ENCODE measurements at places on chromosomes 1 and 21.

GRCh38 chr21:45431781-45432572, 27.0 kb downstream of the COL18A1 start:
- no peak for ATAC-seq

- no peak for ATAC-seq
These were observed 258.7 kb downstream of the DISC1 start for GRCh38 chr1:231885209-231885854.

DNA sequence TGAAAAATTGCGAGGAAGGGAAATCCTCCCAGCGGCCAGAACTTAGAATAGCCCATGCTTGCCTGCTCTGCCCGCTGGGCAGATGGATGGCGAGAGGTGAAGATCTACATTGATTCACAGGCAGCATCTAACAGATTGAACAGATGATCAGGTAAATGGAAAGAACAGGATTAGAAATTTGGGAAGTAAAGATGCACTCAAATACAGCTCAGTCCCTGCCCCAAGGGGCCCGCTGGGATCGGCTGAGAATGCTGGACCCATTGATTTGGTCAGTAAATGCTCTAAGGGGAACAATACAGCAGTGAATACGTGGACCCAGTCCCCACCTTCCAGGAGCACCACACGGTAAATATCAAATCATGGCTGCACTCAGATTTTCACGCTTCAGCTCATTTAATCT, 248.2 kb downstream of the MATN1 start:
- ATAC-seq = no peak

DNA sequence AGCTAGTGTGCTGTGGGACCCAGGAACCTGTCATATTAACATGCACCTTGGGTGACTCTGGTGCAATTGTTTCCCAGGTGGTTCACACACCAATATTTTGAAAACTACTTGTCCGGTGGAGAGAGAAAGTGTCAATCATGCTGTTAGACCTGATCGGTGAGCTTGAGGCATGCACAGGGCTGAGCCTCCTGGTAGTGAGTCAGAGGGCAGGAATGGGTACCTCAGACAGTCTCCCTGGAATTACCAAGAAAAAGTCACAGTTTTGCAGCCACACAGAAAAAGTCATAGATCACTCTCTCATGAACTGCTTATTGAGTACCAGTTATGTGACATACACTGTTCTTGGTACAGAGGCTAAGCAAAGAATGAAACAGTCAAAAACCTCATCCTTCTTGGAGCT, 140.1 kb upstream of the NFIA start:
- no peak for ATAC-seq

- no peak for ATAC-seq
These were observed 144.9 kb upstream of the HP1BP3 start for GRCh38 chr1:20931930-20932436.

DNA sequence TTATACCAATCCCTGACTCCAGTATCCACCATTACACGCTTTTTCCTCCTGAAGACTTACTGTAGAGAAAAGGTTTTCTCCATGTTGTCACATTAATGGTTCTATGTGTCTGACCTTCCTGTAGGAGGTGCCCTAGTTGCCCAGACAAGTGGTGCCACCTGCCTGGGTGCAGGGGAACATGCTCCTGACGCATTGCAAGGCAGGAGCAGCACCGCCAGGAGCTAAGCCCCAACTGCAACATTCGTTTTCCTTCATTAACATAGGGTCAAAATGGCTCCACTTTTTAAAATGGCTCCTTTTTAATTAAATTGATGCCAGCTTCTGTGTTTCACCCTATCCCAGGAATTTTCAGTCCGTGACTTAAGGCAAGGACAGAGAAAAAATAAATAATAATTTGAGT, 220.1 kb upstream of the SAMSN1 start:
- ATAC-seq = no peak

- no peak for ATAC-seq
These were observed 144.0 kb downstream of the LMO4 start for GRCh38 chr1:87472716-87473115.

DNA sequence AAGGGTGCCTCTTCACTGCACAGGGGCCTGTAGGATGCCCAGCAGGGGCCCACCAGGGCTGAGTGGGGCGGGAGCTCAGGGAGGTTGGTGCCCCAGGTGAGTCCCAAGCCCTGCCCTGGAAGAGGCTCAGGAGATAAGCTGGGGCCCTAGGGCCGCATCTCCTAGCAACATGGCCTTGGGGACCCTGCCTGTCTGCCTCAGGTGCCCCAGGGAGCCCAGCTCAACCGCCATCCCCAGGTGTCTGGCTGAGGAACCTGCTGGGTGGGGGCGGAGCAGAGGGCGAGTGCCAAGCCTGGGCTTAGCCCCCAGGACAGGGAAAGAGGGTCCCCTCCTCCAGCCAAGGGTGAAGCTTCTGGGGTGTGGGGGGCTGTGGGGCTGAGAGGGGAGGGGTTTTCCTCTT, 54.8 kb downstream of the FOXO6 start:
- no peak for ATAC-seq

DNA sequence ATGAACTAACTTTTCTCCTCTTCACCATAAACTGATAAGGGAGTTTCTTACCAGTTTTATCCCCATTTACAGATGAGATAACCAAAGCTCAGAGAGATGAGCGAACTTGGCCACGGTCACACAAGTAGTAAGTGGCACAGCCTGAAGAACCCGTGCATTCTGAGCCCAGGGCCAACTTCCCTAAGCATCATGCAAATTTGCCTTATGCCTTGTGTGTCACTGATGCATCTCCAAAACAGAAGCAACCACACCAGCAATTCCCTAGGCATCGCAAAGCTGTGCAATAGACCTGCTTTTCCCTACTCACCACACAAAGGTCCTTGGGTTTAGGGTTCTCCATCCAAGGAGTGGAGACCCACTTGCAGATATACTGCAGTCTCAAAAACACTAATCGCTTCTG, 304.5 kb upstream of the KAZN start:
- ATAC-seq = no peak

- ATAC-seq = no peak
These were observed 32.3 kb downstream of the UBR4 start for GRCh38 chr1:19177811-19178210.

- ATAC-seq = no peak
These were observed 1.5 kb downstream of the XPR1 start for GRCh38 chr1:180633057-180634056.

DNA sequence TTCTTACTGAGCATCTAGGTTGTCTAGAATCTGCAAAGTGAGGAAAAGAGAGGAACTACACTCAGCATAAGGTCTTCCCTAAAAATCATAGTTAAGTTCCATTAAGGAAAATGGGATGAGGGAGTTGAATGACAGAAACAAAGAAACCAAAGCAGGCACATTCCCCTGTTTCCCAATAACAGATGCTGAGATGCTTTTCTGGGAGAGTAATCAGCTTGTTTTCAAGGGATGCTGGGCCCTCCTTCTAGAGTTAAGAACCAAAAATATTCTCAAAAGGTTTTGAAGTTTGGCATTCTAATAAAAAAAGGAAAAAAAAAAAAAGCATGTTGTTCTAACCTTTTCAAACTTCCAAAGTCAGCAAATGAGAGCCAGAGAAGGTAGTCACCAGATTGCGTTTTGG, 105.2 kb upstream of the ZNF648 start:
- ATAC-seq = no peak

DNA sequence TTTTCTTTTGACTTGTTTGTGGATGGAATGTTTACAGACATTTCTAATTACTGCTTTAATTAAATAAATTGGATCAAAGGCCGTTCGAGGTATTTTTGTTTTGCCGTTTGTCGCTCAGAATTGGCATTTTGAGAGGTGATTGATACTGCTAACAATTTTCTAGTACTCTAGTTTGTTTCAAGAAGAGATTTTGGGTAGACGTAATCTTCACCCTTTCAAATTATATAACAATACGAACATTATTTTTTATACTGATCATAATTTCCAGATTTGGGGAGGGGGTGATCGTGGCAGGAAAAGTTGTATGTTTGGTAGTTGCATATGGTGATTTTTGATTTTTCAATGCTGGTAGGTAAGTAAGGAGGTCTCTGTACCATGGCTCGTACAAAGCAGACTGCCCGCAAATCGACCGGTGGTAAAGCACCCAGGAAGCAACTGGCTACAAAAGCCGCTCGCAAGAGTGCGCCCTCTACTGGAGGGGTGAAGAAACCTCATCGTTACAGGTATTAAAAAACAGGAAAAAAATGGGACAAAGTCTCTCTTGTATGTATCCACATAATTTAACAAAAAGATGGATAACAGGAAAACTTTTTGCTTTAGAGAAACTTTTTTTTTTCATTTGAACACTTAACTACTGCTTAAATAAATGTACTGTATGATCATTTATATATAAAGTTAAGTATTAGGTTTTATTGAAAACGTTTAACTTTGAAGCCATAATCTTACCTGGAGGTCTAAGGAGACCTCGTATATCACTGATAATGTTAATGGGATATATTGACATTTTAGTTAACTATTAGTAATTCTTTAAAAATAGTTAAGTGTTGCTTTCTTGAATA, 1.7 kb downstream of the H3-3A start:
- ATAC-seq = no peak

DNA sequence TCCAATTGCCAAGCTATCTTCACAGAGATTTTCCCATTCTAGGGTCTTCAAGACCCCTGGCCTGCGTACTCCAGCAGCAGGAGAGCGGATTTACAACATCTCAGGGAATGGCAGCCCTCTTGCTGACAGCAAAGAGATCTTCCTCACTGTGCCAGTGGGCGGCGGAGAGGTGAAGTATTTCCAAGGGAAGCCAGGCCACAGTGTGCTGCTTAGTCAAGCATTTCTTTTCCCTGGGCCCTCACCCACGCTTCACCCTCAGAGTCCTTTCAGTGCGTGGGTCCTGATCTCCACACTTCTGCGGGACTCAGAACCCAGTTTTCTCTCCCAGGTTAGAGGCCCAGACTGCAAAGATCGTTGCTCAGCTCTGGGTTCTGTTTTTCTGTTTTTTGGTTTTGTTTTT, 13.1 kb downstream of the CDCA8 start:
- no peak for ATAC-seq

DNA sequence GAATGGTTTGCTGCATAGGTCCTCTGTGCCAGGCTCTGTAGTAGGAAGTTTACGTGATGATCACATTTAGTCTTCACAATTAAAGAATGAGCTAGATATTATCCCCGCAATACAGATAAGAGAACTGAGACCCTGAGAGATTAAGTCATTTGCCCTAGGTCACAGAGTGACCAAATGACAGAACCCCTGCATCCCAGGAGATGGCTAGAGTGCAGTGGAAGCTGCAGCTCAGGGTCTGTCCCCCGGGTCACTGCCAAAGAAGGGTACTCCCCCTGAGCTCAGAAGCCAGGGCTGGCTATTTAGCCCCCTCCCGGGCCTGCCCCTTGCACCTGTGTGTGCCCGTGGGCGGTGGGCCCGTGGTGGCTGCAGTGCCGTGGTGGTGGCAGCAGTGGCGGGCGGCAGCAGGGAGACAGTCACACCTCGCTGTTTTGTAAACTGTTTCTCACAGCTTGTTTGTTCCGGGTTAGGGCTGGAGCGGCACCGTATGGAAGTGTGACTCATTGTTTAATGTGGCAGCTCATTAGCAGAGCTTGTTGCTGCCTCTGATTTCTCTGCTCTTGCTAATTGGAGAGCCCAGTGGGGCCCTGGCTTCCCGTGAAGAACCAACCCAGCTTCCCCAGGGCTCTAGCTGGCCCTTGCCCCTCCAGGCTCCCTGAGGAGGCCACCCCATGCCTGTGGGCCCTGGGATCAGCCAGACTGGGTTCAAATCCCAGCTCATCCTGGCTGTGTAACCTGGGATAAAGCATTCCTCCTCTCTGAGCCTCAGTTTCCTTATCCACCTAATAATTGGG, 19.3 kb upstream of the FOXO6 start:
- ATAC-seq = no peak

- ATAC-seq = no peak
These were observed 18.1 kb upstream of the ETS2 start for GRCh38 chr21:38787461-38788274.

DNA sequence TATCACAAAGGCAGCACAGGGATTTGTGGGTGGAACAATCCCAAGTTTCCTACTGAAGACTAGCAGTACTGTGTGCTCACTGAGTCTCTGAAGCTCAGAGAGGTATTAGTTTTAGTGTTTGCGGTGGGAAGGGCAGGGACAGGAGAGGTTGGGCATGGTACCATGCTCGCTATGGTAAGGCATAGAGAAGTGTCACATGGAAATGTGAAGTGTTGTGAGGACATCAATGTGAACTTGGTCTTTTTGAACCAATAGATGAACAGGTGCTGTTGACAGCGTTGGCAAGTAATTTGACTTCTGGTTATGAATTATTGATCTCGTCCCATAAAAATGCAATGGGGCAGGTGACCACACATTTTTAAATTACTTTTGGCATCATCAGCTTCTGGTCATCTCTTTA, 55.8 kb upstream of the ADAMTS1 start:
- no peak for ATAC-seq

- peak; percentile 66 for ATAC-seq
These were observed 67.3 kb downstream of the NOS1AP start for GRCh38 chr1:162136760-162137159.

- no peak for ATAC-seq
These were observed 534.3 kb downstream of the PLPP3 start for GRCh38 chr1:56045062-56045461.

GRCh38 chr1:29259802-29260441, 23.6 kb downstream of the PTPRU start:
- ATAC-seq = peak; percentile 78

DNA sequence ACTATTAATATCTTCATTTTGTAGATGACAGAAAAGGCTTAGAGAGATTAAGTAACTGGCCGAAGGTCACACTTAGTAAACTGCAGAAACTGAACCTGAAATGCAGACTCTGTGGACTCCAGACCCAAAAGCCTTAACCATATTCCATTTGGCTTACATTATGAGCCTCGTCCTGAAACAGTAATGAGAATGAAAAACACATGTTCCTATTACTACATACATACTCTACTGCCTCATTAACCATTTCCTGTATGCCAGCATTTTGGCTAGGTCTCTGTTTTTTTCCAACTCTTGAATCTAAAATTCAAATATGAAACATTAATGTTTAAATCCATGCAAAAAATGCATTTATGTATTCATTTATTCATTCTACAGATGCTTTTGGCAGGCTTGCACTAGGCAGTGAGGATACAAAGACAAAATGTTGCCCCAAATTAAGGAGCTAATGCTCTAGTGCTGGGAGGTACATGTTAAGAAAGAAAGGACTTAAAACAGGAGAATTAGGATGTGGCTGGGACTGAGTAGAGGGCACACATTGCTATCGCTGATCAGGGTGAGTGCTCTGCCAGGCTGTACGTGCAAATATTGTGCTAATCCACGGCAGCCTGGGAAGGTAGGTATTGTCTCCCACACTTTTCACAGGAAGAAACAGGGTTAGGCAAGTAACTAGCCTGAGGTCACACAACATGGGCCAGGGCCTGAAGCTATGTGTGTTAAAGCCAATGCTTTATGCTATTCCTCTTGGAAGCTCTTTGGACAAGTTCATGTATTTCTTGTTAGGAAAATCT, 14.0 kb downstream of the DEGS1 start:
- ATAC-seq = no peak

- ATAC-seq = no peak
These were observed 146.2 kb upstream of the ZC3H11B start for GRCh38 chr1:219759095-219759494.

GRCh38 chr1:183585038-183585437, 5.2 kb downstream of the NCF2 start:
- no peak for ATAC-seq

DNA sequence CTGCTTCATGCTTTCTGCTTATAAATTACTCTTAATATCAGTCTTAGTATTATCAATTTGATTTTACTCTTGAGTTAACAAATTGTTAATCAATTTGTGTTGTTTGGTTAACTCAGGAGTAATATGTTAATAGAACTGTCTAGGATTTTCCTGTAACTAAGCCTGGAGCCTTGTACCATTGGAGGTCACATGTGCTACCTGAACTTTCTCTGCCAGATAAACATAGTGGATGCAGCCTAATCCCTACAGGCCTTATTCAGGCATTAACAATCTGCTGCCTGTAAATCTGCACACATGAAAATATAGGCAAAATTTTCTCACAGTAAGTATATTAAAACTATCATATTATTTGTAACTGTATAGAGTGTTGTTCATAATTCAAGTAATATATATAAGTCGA, 47.1 kb upstream of the TMPRSS2 start:
- no peak for ATAC-seq
